ENCODE measurements at places on chromosomes 3 and 15. TPM values are rescaled to one million over a fixed set of nuclear protein-coding genes. Genes with fewer than 3 reads are reported as not detected.

DNA sequence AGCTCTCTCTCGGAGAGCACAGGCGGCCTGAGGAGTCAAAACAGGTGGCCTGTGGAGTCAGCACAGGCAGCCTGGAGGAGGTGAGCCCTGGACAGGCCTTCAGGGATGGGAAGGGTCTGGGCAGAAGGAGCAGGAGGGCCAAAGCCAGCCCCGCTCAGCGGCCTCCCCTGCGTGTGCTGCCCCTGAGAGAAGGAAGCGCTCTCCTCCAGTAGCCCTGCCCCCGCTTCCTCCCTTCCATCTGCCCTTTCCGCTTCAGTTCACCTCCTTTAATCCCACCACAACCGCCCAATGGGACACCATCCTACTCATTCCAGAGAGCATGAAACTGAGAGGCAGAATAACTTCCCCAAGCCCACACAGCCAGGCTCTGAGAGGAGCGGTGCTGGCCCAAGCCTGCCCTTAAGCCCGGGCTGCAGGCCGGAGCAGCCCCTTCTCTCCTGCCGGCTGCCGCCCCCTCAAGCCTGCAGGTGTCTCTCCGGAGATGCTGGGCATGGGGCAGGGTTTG lies 3.2 kb upstream of the NR2E3 start:
- no peak overlapping the region for H3K27ac ChIP-seq
- H3K4me3 ChIP-seq, result no peak overlapping the region
- H3K36me3 ChIP-seq, result no peaks in the 10 kb centered on the region
- no peaks in the 10 kb centered on the region for H3K27me3 ChIP-seq
- H3K4me1 ChIP-seq, result peaks cover 38% of the 10 kb centered on the region

GRCh38 chr3:171267104-171267503 lies 193.1 kb downstream of the TNIK start:
- DNase-seq, result no peak
- no peaks in the 10 kb centered on the region for H3K36me3 ChIP-seq
- H3K27me3 ChIP-seq, result no peaks in the 10 kb centered on the region
- peaks cover 26% of the 10 kb centered on the region for H3K4me1 ChIP-seq

The CMSS1 gene
- polyA plus RNA-seq, result 32.8 TPM

The CHRD gene
- 20.4 TPM for polyA plus RNA-seq

DNA sequence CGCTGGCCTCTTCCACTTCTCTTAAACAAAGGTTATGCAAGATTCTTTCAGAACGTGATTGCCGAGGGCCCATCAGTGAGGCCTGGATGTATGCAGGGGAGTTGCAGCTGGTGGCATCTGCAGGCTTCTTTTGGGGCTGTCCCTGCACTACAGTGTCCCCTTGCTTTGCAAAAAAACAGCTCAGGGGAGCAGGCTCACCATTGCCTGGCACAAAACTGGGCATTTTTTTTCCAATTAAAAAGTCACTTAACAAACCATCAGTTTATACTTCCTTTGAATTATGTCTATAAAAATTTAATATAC lies 148.6 kb downstream of the ATP10A start:
- H3K4me1 ChIP-seq, result no peaks in the 10 kb centered on the region
- no peak for DNase-seq
- H3K27ac ChIP-seq, result no peak overlapping the region
- no peak overlapping the region for H3K4me3 ChIP-seq
- H3K36me3 ChIP-seq, result no peaks in the 10 kb centered on the region
- no peaks in the 10 kb centered on the region for H3K27me3 ChIP-seq

DNA sequence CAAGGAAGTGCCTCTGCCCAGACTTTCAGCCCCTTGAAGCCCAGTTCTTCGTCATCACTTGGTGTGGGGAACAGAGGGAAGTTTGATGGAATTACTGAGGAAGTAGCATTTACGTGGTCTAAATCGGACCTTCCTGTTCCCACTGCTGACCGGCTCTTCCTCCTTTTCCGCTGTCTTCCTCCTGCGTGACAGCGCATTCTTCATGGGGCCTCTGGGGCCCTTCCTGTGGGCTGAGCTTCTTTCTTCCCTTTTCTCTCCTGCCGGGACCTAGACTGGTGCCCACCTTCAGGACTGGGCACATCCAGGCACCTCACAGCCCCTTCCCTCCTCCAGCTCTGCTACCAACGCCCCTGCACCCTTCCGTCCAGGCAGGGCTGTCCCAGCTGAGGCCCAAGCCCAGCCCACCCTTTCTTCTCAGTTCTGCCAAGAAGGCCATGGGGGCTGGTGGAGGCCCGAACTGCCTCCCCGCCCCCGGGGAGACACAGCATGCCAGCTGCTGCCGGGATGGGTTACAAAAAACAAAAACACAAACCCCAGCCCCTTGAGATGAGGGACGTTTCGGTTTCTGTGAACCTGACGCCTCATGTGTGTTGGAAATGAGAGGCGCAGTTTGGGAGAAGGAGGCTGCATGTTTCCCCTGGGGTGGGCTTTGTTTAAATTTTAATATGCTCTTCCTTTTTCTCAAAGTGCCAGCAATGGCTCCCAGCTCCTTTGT lies 19.1 kb downstream of the ZNF710 start:
- H3K36me3 ChIP-seq, result no peaks in the 10 kb centered on the region
- no peak for DNase-seq
- H3K4me1 ChIP-seq, result no peaks in the 10 kb centered on the region
- H3K27ac ChIP-seq, result no peak overlapping the region
- no peaks in the 10 kb centered on the region for H3K27me3 ChIP-seq

DNA sequence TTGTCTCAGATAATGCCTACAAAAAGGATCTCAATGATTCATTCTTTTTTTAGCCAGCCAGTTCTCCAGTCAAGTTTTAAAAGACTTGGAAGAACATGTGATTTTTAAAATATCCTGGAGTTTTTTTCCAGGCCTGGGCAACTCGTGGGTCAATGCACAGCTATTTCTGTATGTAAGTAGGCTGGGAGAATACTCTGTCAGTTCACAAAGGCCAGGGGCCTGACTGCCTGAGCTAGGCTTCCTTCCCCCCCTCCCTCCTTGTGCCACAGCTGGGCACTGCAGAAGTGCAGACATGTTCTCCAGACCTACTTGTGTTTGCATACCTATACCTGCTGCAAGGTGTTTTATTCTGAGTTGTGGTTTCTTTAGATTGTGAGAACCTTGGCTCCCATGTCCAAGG lies 43.7 kb downstream of the CTDSPL start:
- peak overlapping the region; percentile 89 for H3K27ac ChIP-seq
- DNase-seq, result no peak
- H3K36me3 ChIP-seq, result no peaks in the 10 kb centered on the region
- H3K27me3 ChIP-seq, result no peaks in the 10 kb centered on the region
- peaks cover 31% of the 10 kb centered on the region for H3K4me1 ChIP-seq
- no peak overlapping the region for H3K4me3 ChIP-seq

DNA sequence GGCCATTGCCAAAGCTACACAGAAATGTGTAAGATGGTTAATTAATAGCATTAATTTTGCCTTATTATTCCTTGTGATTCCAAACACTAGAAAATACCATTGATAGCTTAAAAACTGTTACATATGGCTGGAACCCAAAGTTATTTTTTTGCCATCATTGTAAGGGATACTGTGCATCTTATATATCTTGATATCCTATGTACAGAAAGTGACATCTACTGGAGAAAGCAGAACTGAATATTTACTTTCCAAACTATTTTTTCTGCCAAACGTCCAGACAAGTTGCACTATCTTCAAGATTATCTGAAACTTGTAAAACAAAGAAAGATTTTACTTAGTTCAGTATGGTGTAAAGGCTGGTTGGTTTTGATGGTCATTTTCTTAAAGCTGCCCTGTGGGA lies 33.3 kb upstream of the MEIS2 start:
- peaks cover 40% of the 10 kb centered on the region for H3K4me1 ChIP-seq
- H3K27me3 ChIP-seq, result no peaks in the 10 kb centered on the region
- H3K36me3 ChIP-seq, result no peaks in the 10 kb centered on the region

DNA sequence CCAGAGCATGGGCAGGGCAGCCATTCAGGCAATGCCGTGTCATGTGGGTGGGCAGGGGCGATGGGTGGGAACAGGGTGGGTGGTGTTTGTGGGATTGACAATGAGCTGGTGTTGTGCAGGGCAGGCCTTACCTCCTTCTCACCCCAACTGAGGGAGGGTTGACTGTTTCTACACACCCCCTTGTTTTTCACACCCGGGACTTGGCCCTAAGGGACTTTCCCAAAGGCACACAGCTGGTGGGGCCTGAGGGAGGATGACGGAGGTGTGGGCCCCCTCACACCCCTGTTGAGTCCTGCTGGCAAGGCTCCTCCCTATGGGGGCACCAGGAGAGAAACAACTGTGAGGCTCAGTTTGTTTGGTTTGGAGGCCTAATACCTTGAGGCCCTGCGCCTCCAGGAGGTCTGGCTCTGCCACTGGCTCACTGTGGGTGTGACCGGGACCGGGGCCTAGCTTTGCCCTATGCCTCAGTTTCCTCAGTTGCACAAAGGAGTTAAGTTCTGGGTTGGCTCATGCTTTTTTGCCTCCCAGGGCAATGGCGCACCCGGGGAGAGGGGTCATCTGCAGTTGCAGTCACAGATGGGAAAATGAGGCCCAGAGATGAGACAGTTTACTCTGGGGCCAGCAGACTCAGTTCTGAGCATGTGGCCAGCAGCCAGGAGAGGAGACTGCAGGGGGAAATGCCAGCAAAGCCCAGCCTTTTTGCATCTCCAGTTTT lies 5.1 kb upstream of the DNAH1 start:
- no peaks in the 10 kb centered on the region for H3K27me3 ChIP-seq
- no peaks in the 10 kb centered on the region for H3K4me1 ChIP-seq
- no peak overlapping the region for H3K4me3 ChIP-seq
- H3K36me3 ChIP-seq, result no peaks in the 10 kb centered on the region

GRCh38 chr3:185916042-185916833 lies 21.6 kb downstream of the TRA2B start:
- no peak for DNase-seq
- H3K4me3 ChIP-seq, result no peak overlapping the region
- H3K27me3 ChIP-seq, result no peaks in the 10 kb centered on the region
- peak overlapping the region; percentile 64 for H3K27ac ChIP-seq
- no peaks in the 10 kb centered on the region for H3K4me1 ChIP-seq
- H3K36me3 ChIP-seq, result peaks cover 66% of the 10 kb centered on the region

DNA sequence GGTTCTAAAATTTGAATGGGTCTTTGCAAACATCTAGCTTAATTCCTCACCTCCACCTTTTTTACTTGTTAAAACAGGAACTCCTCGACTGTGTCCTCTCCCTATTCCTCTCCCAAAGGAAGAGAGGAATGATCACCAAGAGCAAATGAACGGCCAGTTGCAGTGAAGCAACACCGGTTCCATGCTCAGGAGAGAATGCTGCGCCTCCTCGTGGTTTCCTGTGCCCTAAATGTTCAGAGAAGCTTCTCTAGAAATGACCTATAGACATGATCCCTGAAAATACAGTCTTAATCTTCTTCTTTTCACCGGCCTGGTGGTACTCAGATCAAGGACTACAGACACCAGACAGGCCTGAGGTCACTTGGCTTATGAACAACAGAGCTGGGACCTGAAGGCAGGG lies 65.1 kb upstream of the GUCA1C start:
- H3K4me1 ChIP-seq, result no peaks in the 10 kb centered on the region
- no peaks in the 10 kb centered on the region for H3K36me3 ChIP-seq
- H3K27ac ChIP-seq, result no peak overlapping the region
- no peaks in the 10 kb centered on the region for H3K27me3 ChIP-seq
- DNase-seq, result no peak

The ARNT2 gene
- polyA plus RNA-seq, result 3.8 TPM

GRCh38 chr15:80328496-80328895 lies 75.7 kb upstream of the ARNT2 start:
- H3K36me3 ChIP-seq, result no peaks in the 10 kb centered on the region
- no peaks in the 10 kb centered on the region for H3K27me3 ChIP-seq
- H3K4me1 ChIP-seq, result no peaks in the 10 kb centered on the region
- H3K4me3 ChIP-seq, result no peak overlapping the region
- no peak for DNase-seq
- no peak overlapping the region for H3K27ac ChIP-seq

The CD200R1 gene
- not detected for polyA plus RNA-seq

The NCEH1 gene
- polyA plus RNA-seq, result 3.2 TPM

- H3K4me1 ChIP-seq, result peaks cover 8% of the 10 kb centered on the region
- no peak for DNase-seq
Observed at GRCh38 chr3:161051856-161052255, 53.3 kb downstream of the B3GALNT1 start.

The IFRD2 gene
- polyA plus RNA-seq, result 110 TPM

DNA sequence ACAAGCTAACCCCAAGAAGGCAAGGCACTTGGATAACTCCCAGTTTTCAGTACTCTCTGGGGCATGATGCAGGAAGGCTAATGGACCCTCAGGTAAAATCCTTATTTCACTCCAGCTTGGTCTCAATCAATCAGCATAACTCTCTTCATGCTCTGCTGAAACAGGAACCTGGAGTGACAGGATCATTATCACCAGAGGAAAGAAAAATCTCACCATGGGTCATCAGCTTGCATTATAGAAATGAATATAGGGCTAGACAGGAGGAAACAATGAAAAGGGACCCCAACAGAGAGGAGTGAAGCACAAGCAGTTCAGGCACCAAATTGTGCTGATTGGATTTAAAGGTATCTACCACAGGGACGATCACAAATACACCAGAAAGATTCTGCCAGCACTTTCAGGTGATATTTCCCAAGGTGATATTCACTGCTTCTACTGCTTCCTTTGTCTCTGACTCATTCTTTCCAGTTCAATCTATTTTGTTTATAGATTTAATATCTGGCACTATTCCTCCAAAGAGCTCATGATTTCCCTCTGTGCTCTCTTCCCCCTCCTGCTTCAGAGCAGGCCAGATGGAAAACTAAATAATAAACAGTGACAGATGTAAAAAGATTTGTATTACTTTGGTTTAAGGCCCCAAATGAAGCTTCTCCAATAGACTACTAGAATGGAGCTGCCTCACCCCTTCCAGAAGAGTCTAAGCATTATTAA lies 22.9 kb upstream of the THUMPD3 start:
- no peaks in the 10 kb centered on the region for H3K36me3 ChIP-seq
- no peak overlapping the region for H3K4me3 ChIP-seq
- H3K4me1 ChIP-seq, result no peaks in the 10 kb centered on the region
- no peak for DNase-seq
- no peak overlapping the region for H3K27ac ChIP-seq

- H3K36me3 ChIP-seq, result no peaks in the 10 kb centered on the region
- H3K4me3 ChIP-seq, result no peak overlapping the region
- H3K27ac ChIP-seq, result no peak overlapping the region
- no peaks in the 10 kb centered on the region for H3K27me3 ChIP-seq
Observed at GRCh38 chr15:27587810-27588209, 511.3 kb downstream of the OCA2 start.

- no peaks in the 10 kb centered on the region for H3K36me3 ChIP-seq
- no peak overlapping the region for H3K27ac ChIP-seq
- no peak overlapping the region for H3K4me3 ChIP-seq
- H3K4me1 ChIP-seq, result peaks cover 25% of the 10 kb centered on the region
Observed at GRCh38 chr3:64218746-64219145, 6.5 kb downstream of the PRICKLE2 start.

The POLQ gene
- 2.8 TPM for polyA plus RNA-seq

The SPATA12 gene
- polyA plus RNA-seq, result 0.91 TPM
